Neuronal stem cell (in vitro differentiated cells): ENCODE measurements at places on chromosomes 11 and 22.

DNA sequence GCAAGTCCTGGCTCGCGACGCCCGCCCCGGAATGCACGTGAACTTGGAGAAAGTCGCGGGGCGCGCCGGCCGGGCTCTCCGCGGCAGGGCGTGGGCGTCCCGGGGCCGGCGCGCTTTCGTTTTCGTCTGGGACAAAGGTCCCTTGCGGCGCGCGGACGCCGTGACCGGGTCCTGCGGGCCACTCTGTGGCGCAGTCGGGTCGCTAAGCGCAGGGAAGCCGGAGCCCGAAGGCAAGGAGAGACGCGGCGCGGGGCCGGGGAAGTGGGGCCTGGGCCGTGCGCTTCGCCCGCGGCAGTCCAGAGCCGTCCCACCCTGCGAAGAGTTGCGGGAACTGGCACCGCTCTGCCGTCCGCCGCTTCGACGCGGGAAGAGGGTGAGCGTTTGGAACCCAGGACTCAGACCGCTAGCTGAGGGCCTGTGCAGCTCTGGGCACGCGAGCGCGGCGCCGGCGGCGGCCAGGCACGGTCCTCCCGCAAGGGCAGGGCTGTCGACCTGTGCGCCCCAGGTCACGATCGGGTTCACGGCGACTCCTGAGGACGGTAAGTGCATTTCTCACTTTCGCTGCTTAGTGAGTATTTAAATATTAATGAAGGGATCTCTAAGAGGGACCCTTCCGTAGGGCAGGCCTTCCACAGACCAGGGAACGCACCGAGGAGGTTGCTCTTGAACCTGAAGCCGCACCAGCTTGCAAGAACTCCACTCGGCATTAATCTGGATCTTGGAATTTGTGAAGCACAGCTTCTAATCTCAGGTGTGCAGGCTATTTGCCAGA, 78.0 kb upstream of the PPARA start:
- DNase-seq = no peak

- DNase-seq = no peak
Observed at GRCh38 chr11:93000511-93001476, 31.3 kb downstream of the MTNR1B start.

DNA sequence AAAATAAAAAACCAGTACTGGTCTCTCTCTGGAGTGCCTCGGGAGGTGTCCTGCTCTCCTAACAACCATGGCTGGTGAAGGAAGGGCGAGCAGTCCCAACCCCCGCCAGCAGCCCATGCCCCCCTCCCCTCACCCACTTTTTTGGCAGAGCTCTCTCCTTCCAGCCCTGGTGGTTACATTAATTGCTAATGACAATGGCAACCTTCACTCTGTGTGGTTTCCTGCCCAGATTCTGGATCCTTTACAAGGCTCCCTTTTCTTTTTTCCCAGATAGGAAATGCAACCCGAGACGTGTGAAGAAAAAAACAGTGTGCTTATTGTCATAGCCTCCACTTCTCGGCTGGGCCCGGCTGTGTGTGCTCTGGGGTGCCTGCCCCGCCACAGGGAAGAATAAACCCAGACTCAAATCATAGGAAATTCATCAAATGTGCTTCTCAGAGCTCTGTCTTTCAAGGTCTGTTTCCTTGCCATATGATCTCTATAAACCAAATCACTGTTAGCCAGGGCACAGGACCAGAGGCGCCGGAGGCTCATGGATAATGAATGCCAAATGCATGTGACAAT, 513.0 kb downstream of the SOX6 start:
- DNase-seq = peak; percentile 43

- DNase-seq = no peak
Observed at GRCh38 chr11:75337195-75337654, 14.2 kb downstream of the ARRB1 start.

DNA sequence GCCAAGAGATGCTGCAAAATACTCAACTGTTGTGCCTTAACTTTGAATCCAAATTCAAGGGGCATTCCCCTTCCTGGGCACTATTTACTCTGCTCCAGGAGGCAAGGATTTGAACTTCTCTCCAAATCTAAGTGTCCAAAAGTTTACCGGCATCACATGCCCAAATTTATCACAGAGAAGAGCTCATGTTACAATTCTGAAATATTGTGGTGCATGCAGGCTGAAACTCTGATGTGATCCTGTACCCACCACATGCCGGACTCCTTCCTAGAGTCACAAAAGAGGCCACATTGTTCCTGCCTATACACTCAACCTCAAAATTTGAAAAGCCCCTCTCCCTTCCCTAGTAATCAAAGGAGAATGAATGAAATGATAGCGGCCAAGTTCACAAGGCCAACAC, 1.3 kb downstream of the TRAF6 start:
- no peak for DNase-seq

DNA sequence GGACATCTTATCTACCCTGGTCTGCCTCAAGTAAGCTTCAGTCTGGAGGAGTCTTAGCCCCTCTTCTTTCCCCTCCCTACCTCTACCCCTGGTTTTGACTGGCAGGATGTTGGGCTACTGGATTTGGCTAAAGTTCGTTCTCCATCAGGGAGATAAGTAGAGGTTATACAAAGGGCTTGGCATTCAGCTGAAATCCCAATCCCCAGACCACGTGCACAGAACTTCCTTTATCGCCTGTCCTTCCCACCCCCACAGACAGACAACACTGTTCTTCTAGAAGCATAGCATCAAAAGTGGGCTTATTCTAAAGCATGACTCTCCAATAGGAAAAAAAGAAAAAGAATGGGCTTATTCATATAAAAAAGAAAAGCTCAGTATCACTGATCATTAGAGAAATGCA, 7.8 kb downstream of the PRG3 start:
- DNase-seq = no peak
